ENCODE measurements at places on chromosomes 2 and 18. TPM values are rescaled to one million over a fixed set of nuclear protein-coding genes. Genes with fewer than 3 reads are reported as not detected.

- no peak overlapping the region for H3K4me3 ChIP-seq
- H3K27me3 ChIP-seq: no peaks in the 10 kb centered on the region
- DNase-seq: peak; percentile 32
- H3K36me3 ChIP-seq: no peaks in the 10 kb centered on the region
Observed at GRCh38 chr2:81389203-81389602, 1084.7 kb upstream of the LRRTM1 start.

- H3K4me1 ChIP-seq: peaks cover 15% of the 10 kb centered on the region
- H3K27me3 ChIP-seq: no peaks in the 10 kb centered on the region
- no peak overlapping the region for H3K27ac ChIP-seq
- H3K36me3 ChIP-seq: no peaks in the 10 kb centered on the region
- no peak for DNase-seq
Observed at GRCh38 chr2:152585830-152586484, 131.3 kb downstream of the PRPF40A start.

DNA sequence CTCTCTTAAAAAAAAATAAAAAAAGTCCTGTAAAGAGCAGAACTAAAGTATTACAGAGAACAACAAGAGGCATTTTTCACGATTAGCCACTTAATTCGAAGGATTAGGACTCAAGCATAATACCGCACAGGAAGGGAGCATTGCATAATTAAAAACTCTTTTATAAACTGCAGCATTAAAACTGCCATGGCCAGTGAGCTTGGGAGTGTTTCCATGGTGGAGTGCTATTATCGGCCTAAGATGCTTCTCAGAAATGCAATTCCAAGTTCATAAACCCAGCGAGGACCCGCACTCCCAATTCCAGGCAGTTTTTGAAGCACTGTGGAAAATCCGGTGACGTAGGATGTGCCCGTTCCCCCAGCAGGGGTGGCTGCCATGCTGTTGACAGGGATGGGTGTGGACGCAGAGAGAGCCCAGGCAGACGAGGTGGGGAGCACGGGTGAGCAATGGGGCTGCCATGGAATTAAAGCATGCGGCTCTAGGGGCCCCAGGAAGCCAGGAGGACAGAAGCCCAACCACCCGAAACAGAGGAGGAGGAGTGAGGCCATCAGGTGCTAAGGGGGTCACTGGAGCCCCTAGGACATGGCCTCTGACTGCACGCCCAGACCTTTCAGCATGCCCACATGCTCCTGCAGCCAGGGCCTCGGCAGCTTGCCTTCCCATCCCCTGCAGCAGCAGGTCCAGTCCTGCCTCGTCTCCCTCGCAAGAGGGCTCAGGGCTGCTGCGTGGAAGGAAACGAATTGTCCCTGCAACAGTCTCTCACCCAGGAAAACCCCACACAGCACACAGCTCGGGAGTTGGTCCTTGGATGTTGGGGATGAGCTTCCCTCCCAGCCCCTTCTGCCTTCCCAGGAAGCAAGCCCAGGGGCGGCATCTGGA is 233.4 kb downstream of the NDUFA10 start:
- no peak overlapping the region for H3K27ac ChIP-seq
- no peaks in the 10 kb centered on the region for H3K4me1 ChIP-seq
- DNase-seq: no peak
- H3K4me3 ChIP-seq: no peak overlapping the region
- no peaks in the 10 kb centered on the region for H3K27me3 ChIP-seq

GRCh38 chr2:29881089-29881730 is 40.2 kb downstream of the ALK start:
- DNase-seq: no peak
- H3K4me1 ChIP-seq: no peaks in the 10 kb centered on the region
- no peak overlapping the region for H3K27ac ChIP-seq
- H3K4me3 ChIP-seq: no peak overlapping the region

- no peaks in the 10 kb centered on the region for H3K27me3 ChIP-seq
- no peak for DNase-seq
- H3K4me3 ChIP-seq: no peak overlapping the region
- no peaks in the 10 kb centered on the region for H3K4me1 ChIP-seq
- no peaks in the 10 kb centered on the region for H3K36me3 ChIP-seq
- no peak overlapping the region for H3K27ac ChIP-seq
Observed at GRCh38 chr2:67130531-67131256, 266.4 kb upstream of the ETAA1 start.

DNA sequence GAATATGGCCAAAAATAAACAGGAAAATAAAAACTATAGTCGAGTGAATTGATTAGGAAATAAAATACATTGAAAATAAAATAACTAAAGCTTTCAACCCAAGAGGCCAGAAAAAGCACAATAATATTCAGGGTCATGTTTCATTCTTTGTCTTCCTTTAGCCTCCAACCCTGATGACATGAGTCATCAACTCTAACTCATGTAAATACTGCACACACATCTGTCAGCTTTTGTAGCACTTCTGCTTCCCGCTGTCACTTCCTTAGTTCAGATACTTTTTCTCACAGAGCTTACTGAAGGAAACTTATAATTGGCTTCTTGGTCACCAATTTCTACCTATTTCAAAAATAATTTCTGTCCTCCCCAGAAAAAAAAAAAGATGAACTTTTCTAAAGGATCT is 112.8 kb downstream of the UPP2 start:
- H3K27me3 ChIP-seq: no peaks in the 10 kb centered on the region
- no peaks in the 10 kb centered on the region for H3K36me3 ChIP-seq
- peak; percentile 39 for DNase-seq
- no peak overlapping the region for H3K4me3 ChIP-seq

DNA sequence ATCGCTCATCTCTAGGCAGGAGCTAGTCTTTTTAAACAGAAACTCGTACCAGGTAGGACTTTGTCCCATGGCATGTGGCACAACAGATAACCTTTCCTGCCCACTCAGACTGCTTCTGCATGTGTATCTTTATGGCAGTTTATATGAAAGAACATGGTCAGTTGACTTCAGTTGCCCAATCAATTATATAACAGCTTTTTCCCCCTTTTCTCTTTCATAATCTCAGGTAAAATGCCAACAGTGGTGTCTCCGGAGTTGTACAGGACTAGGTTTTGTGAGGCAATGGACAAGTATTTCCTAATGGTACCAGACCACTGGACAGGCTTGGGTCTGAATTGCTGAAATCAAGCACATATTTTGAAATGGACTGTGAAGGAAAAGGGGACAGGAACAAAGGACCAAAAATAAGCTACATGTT is 51.6 kb upstream of the PTH2R start:
- H3K4me1 ChIP-seq: no peaks in the 10 kb centered on the region
- H3K27ac ChIP-seq: no peak overlapping the region
- no peak for DNase-seq
- H3K4me3 ChIP-seq: no peak overlapping the region
- H3K27me3 ChIP-seq: no peaks in the 10 kb centered on the region

DNA sequence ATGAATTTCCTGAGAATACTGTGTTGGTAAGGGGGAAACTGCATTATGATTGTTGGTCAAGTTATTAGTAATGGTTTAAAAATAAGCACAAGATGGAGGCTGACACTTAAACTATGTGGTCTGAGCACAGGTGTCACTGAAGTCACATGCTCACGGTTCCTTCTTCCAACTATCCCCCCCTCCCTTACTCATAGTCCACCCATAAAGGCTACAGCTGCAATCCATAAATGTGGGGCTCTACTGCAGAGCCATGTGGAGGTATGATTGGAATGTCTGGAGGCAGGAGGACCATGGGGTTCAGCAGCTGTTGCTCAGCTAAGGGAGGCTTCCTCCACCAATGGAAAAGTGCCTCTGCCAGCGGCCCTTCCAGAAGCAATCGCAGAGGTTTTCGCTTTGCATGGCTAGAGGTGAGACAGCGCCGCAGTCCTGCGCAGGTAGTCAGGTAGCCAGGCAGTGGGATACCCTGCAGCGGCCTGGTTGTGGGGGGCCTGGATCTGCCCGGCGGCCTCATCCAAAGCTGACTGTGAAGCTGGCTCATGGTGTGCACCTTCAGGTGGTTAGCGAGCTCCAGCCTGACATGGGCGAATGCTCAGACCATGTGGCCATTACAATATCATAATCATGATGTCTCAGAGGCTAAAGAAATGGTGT is 249.6 kb downstream of the DCDC2C start:
- no peak overlapping the region for H3K4me3 ChIP-seq
- H3K27me3 ChIP-seq: no peaks in the 10 kb centered on the region
- no peaks in the 10 kb centered on the region for H3K36me3 ChIP-seq
- DNase-seq: no peak
- H3K27ac ChIP-seq: no peak overlapping the region

GRCh38 chr18:8980918-8981317 is 121.6 kb upstream of the NDUFV2 start:
- H3K4me1 ChIP-seq: no peaks in the 10 kb centered on the region
- H3K27me3 ChIP-seq: no peaks in the 10 kb centered on the region
- DNase-seq: no peak
- no peak overlapping the region for H3K4me3 ChIP-seq
- H3K36me3 ChIP-seq: no peaks in the 10 kb centered on the region

DNA sequence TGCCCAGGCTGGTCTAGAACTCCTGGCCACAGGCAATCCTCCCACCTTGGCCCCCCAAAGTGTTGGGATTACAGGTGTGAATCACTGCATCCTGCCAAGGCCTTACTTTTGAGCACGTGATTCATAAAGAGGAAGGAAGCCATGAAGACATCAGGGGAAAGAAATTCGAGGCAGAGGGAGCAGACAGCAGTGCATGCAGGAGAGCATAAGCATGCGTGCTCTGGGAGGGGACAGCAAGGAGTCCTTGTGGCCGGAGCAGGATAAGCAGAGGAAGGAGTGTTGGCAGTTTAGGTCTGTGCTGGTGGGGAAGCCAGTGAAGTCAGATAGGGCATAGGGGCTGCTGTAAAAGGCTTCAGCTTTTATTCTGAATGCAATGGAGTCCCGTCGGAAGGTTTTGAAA is 400.5 kb upstream of the RAB12 start:
- no peak overlapping the region for H3K4me3 ChIP-seq
- no peak overlapping the region for H3K27ac ChIP-seq
- H3K4me1 ChIP-seq: no peaks in the 10 kb centered on the region
- H3K27me3 ChIP-seq: no peaks in the 10 kb centered on the region
- no peaks in the 10 kb centered on the region for H3K36me3 ChIP-seq

GRCh38 chr2:46335391-46336282 is 38.4 kb downstream of the EPAS1 start:
- H3K4me3 ChIP-seq: no peak overlapping the region
- DNase-seq: no peak
- peaks cover 29% of the 10 kb centered on the region for H3K4me1 ChIP-seq
- no peaks in the 10 kb centered on the region for H3K36me3 ChIP-seq

GRCh38 chr18:61635901-61636528 is 256.8 kb downstream of the RNF152 start:
- H3K4me3 ChIP-seq: no peak overlapping the region
- H3K4me1 ChIP-seq: no peaks in the 10 kb centered on the region
- H3K36me3 ChIP-seq: no peaks in the 10 kb centered on the region
- peak; percentile 22 for DNase-seq
- no peaks in the 10 kb centered on the region for H3K27me3 ChIP-seq
- no peak overlapping the region for H3K27ac ChIP-seq

GRCh38 chr2:128436479-128437203 is 118.0 kb upstream of the HS6ST1 start:
- no peak overlapping the region for H3K4me3 ChIP-seq
- no peaks in the 10 kb centered on the region for H3K36me3 ChIP-seq
- H3K27ac ChIP-seq: no peak overlapping the region
- H3K27me3 ChIP-seq: no peaks in the 10 kb centered on the region
- peaks cover 6% of the 10 kb centered on the region for H3K4me1 ChIP-seq
- DNase-seq: no peak

DNA sequence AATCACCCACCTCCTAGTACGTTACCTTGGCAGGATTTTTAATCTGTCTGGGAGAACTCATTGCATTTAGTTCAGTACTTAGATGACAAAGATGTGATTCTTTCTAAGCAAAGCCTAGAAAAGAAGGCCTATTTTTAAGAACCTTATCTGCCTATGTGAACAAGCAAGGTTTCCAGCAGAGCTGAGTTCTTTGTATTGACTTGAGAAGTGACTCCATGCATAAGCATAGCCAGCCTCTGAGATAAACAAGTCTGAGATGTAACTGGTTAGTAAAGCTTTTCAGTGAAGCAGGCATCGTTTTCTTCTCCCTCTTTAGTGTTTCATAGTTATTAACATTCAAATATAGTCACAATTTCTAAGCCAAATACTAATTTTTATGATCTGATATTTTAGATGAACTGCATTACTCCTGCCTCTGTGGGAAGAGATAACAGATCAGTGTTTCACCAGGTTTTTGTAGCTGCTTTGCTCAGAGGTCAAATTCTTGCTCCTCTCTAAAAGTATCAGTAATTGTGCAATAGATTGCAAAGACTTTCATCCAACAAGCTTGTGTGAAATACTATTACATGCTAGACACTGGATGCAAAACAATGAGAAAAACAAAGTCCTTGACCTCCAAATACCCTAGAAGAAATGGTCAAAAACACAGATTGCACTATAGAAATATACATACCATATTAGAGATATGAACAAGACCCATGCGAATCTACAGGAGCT is 107.8 kb downstream of the MBD2 start:
- no peaks in the 10 kb centered on the region for H3K36me3 ChIP-seq
- no peak overlapping the region for H3K27ac ChIP-seq
- no peak overlapping the region for H3K4me3 ChIP-seq
- H3K4me1 ChIP-seq: no peaks in the 10 kb centered on the region
- no peaks in the 10 kb centered on the region for H3K27me3 ChIP-seq
- DNase-seq: no peak

DNA sequence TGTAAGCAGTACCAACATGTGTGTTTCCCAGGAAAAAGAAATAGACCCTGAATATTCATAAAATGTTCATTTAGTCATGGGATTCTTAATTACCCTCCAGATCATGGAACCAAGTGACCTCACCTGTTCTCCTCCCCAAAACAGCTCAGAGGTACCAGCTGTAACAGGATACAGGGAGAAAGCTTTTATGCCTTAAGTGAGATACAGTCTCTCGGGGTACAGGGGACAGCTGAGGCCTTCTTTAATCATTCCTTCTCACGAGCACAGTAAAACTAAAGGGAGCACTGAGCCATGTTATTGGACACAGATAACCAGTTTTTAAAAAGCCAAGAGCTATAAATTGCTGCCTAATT is 16.6 kb downstream of the EPHA4 start:
- H3K27ac ChIP-seq: no peak overlapping the region
- H3K36me3 ChIP-seq: no peaks in the 10 kb centered on the region
- no peak overlapping the region for H3K4me3 ChIP-seq
- no peaks in the 10 kb centered on the region for H3K4me1 ChIP-seq
- DNase-seq: no peak
- H3K27me3 ChIP-seq: no peaks in the 10 kb centered on the region

- H3K4me3 ChIP-seq: no peak overlapping the region
- no peaks in the 10 kb centered on the region for H3K36me3 ChIP-seq
- H3K4me1 ChIP-seq: no peaks in the 10 kb centered on the region
- no peak for DNase-seq
Observed at GRCh38 chr2:69216535-69217332, 170.3 kb downstream of the GFPT1 start.

GRCh38 chr2:152694161-152694661 is 23.1 kb downstream of the PRPF40A start:
- no peaks in the 10 kb centered on the region for H3K4me1 ChIP-seq
- H3K27ac ChIP-seq: no peak overlapping the region
- no peak overlapping the region for H3K4me3 ChIP-seq
- no peaks in the 10 kb centered on the region for H3K27me3 ChIP-seq
- H3K36me3 ChIP-seq: peaks cover 73% of the 10 kb centered on the region
- DNase-seq: no peak

GRCh38 chr18:62446511-62446910 is 76.3 kb upstream of the ZCCHC2 start:
- peaks cover 19% of the 10 kb centered on the region for H3K4me1 ChIP-seq
- H3K27ac ChIP-seq: no peak overlapping the region
- no peak for DNase-seq
- H3K4me3 ChIP-seq: no peak overlapping the region
- no peaks in the 10 kb centered on the region for H3K27me3 ChIP-seq

MERTK gene
- 1.4 TPM for total RNA-seq

PARD6G gene
- 0.92 TPM for total RNA-seq

FIGN gene
- 0.02 TPM for total RNA-seq

DNAH6 gene
- total RNA-seq: 0.49 TPM

ITM2C gene
- 26.0 TPM for total RNA-seq

GALNT5 gene
- 47.4 TPM for total RNA-seq

SKA1 gene
- 38.1 TPM for total RNA-seq

PASK gene
- 30.3 TPM for total RNA-seq
